ENCODE measurements at places on chromosomes 5 and 9.

GRCh38 chr5:9062873-9063272 is 483.0 kb downstream of the SEMA5A start:
- DNase-seq = no peak

- DNase-seq = no peak
These were observed 218.0 kb downstream of the MLLT3 start for GRCh38 chr9:20404192-20404813.

- DNase-seq = no peak
These were observed 375.8 kb downstream of the SEMA5A start for GRCh38 chr5:9170026-9170425.

DNA sequence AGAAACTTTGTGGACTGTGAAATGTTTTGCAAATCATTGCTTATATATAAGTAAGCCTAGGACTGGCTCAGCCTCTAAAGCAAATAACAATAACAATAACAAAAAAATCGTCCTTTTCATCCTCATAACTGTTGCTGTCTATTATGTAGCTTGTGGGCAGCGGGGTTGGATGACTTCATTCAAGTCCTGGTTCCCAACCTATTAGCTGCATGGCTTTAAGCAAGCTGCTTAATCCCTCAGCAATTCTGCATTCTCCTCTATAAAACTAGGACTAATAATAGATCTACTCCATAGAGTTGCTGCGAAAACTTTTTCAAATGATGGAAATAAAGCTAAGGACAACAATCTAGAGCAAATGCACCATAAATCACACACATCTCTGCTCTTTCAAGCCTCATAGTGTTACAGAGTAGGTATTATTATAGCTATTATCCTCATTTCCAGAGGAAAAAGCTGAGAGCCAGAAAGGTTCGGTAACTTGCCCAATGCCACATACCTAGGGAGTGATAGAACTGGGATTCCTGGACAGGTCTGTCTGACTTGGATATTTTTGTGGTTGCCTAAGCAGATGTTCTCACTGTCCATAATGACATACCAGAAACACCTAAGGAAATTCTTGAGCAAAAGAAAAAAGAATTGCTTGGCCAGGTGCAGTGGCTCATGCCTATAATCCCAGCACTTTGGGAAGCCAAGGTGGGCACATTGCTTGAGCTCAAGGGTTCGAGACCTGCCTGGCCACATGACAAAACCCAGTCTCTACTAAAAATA is 98.8 kb upstream of the ADRA1B start:
- DNase-seq = peak; percentile 60

DNA sequence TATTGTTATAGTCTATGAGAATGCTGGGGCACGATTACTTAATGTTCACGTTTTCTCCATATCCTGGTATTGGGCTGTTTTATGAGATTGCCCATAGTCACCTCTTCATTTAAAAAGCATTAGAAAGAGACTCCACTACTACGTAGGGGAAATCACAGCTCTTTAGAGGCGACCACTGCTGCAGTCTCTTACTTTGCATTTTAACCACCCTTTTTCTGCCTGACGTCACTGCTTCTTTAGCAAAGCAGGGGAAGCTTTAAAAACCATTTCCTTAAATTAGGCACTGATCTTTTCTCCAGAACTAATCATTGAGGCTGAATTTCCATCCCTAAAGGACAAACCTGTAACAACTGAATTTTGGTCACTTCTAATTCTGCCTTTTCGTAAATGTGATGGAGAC is 38.9 kb downstream of the ZNF608 start:
- no peak for DNase-seq

- peak; percentile 13 for DNase-seq
These were observed 59.1 kb downstream of the TLR4 start for GRCh38 chr9:117763314-117763713.

DNA sequence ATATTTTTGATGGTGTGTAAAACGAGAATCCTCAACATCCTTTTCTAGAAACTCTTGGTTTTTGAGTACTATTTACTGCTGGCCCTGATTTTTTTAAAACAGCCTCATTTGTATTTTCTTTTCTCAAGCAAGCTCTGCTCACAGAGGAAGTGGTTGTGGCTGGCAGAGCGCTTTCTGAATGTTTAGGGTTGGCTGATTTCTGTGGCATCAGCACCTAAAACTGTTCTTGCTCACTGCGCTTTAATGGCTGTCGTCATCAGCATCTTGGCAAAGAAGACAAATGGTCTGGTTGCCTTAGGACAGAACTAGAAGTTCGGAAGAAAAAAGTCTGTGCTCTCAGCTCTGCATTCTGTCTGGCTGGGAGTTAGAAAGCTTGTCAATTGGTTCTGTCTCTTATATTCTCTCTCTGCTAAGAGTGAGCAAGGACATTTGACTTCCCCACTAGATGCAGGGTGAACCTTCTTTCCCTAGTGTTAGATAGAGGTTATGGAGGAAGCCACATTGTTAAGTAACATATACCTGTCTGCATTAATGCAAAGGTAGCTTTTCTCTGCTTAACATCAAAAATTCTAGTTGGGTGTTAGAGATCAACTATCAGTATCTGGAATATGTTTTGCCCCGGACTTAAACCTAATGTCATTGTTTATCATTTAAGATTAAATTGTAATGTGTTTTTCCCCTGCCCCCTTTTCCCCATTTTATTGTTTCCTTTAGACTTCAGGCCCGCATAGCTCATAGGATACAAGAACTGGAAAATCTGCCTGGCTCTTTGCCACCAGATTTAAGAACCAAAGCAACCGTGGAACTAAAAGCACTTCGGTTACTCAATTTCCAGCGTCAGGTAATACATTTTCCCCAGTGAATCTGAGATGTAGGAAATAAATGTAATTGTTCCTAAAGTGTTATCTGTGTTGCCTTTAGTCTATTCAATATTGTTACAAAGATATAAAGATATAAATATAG is 39.0 kb downstream of the SMARCA2 start:
- peak; percentile 53 for DNase-seq

DNA sequence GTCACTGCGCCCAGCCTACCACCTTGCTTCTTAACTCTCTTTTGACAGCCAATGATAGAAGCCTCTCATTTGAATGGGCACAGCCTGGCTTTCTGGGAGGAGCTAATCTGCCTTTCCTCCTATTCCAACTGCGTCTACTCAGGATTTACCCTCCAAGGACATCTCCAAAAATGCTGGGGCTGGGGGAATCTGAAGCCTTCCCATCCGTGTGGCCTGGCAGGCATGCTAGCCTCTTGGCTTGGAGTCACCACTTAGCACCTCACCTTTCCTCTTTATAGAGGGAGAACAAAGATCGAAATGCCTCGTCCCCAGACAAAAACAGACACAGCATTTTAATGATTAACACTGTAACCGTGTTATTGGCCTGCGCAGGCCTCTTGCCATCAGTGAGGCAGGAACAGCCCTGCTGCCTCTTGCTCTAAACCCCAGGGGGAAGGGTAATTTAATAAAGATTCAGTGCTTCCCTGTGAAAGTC is 108.2 kb upstream of the KLF4 start:
- DNase-seq = no peak

DNA sequence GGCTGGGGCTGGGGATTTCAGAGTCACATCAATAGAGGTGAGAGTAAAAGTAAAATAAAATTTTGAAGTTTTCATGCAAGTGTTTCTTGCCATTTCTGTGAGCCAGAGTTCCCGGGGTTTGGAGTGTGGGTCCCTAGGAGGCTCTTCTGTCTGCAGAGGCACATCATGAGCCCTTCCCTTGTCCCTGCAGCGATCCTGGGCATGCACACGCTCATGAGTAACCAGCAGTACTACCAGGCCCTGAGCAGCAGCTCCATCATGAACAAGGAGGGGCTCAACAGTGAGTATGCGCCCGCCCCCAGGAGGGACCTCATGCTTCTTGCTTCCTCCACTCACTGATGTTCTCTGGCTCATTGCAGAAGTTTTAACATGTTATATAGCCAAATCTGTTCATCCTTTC is 61.1 kb downstream of the TMOD1 start:
- DNase-seq = no peak

DNA sequence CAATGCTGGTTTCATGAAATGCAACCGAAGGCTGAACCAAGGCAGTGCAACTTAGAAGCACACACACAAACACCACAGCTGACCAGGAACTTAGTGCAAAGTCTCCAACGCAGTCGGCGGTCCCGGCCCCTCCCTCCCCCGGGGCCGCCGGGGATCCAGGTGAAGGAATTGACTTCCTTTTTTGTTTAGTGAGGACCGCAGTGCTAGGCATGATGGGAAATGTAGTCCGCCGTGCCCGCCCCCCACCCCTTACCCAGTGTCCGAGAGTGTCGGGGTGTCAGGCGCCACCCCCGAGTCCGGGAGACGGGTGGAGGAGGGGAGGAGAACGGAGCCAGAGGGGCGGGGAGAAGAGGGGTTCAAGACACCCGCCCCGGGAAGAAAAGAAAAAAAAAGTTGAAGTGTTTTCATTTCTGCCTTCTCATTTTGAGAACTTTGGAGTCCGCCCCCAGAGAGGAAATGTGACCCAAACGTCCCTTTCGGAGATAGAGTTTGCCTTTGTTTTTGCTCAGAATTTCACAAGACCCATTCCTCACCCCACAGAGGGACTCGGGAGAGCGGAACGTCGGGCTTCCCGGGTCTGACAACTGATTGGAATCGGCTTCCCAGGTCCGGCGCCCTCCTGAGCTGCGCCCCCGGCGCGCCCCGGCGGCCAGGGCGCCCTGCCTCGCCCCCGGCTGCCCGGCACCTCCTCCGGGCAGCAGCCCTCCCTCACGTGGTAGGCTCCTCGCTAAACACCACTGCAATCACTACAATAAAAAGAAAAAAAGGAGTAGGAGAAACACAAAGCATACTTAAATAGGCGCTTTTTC is 2.0 kb downstream of the IER5L start:
- DNase-seq = peak; percentile 90

DNA sequence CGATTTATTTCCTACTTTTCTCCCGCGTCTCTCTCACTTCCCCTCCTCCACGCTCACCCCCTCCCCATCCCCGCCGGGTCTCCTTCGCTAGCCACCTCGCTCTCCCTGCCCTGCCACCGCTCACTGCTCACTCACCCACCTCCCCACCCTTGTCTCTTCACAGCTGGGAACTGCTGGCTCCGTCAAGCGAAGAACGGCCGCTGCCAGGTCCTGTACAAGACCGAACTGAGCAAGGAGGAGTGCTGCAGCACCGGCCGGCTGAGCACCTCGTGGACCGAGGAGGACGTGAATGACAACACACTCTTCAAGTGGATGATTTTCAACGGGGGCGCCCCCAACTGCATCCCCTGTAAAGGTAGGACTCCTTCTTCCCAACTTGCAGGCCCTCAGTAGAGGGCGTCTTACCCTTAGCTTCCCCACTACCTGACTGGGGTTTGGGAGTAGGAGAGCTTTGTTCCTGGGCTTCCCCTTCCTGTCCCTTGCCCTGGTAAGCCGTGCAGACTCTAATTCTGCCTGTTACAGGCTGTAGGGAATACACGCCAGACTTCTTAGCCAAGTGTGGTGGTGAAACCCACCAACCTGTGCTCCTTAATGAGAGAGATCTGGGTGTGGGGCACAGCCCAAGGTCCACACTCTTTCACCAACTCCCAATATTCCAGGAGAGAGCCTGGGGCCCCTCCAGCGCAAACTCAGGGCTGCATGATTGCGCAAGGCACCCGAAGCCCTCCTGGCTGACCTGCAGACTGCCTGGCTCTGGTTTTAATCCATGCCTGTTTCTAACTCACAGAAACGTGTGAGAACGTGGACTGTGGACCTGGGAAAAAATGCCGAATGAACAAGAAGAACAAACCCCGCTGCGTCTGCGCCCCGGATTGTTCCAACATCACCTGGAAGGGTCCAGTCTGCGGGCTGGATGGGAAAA is 2.5 kb downstream of the FST start:
- peak; percentile 28 for DNase-seq

GRCh38 chr9:120363697-120364096 is 216.3 kb downstream of the CDK5RAP2 start:
- DNase-seq = no peak

GRCh38 chr9:121267689-121268597 is at the start of gene GSN:
Gene GSN (plus strand): TSS chr9:121268162. CDS start chr9:121301972, 33,810 bp downstream.
- DNase-seq = peak; percentile 81

DNA sequence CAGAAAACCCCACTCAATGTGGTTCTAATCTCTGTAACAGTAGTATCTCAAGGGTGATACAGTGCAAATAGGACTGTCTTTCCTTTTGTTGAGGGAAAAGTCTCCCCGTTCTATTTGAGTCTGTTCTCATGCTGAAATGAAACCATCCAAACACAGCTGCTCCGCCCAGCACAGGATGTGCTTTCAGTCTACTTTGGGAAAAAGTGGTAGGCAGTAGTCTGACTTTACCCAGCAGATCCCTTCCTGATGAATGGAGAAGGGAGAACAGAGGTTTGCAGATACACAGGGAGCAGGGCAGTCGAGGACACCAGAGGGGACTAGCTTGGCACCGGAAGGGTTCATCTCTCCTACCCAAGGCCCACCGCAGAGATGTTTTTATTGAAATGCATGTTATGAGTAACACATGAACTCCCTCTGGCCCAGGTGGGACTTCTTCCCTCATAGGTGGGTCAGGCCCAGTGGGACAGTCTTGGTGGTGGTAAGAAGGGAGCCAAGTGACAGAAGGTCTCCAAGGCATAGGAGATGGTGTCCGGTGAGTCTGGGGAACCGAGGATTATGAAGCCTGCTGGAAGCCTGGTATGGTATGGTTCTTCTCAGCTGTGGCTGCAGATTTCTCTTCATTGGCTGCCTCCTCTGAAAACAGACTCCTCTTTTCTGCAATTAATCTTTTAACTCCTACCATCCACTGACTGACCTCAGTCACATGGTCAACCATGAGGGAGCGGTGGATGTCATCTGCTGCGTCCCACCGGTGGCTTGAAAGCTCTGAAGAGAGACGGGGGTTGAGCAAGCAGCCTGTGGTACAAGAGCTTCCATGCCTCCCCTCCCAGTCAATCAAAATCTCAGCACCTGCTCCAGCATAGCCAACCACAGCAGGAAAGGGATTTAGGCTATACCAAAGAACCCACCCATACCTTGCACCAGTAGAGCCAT is 3.0 kb downstream of the EIF4EBP3 start:
- DNase-seq = peak; percentile 14

DNA sequence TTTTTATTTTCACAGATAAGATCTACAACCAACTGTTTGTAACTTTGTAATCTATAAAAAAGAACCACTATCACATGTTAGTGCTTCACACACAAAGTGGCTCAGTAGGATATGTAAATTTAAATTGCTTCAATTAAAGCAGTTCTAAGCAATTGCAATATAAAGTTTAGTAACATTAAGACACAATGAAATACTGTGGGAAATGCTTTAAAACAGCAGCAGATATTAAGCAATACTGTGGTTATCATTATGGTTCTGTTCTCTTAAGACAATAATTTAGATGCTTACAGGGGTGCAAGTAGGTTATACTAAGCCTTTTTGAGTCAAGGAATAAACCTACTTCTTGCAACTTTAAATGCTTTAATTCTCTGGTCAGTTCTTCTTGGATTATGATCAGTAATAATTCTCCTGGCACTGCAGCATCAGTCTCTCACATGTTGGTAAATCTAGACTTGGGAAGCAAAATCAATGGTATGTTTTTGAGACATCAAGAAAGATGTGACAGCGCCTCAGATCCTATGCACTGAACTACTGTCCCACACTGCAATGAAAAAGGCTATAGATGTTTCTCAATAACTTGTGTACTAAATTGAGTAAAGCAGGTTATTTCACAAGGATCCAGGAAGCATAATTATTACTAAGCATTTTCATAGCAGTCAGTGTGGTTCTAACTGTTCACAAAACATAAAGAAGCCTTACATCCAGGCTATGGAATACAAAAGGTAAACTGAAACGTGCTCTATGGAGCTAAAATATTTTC is 338.7 kb upstream of the PDE4D start:
- DNase-seq = no peak
